Astrocyte of the spinal cord (primary cell): ENCODE measurements at places on chromosomes 4 and X.

GRCh38 chr4:176320976-176321361 lies 1.2 kb downstream of the SPCS3 start:
- DNase-seq, result peak; percentile 20

- DNase-seq, result no peak
These were observed 770.2 kb downstream of the FSTL5 start for GRCh38 chr4:161393602-161394001.

- DNase-seq, result no peak
These were observed 14.0 kb downstream of the PF4 start for GRCh38 chr4:73967866-73968265.

- DNase-seq, result no peak
These were observed 36.4 kb upstream of the MAN2B2 start for GRCh38 chr4:6538575-6538974.

DNA sequence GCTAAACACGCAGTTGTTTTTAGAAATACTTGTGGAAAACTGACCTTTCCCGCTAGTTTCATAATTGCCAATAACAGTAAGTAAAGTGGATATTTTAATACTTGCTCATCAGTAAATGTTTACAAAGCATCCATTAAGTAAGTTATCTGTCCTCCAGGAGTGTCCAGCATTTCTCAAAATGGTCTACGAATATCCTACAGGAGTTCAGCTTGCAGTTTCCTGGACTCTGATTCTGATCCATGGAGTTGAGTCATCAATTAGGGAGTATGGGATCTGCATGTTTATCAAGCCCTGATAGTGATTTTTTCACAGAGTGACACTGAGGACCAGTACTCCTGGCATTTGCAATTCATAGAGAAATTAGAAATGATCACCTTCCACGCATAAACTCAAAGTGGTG lies 325.2 kb upstream of the AADAT start:
- no peak for DNase-seq

GRCh38 chrX:109463784-109464183 lies 18.1 kb downstream of the GUCY2F start:
- DNase-seq, result no peak

- peak; percentile 67 for DNase-seq
These were observed 4.1 kb downstream of the HDAC8 start for GRCh38 chrX:72568406-72569092.

GRCh38 chr4:71187404-71188155 lies 151.2 kb upstream of the SLC4A4 start:
- peak; percentile 62 for DNase-seq

DNA sequence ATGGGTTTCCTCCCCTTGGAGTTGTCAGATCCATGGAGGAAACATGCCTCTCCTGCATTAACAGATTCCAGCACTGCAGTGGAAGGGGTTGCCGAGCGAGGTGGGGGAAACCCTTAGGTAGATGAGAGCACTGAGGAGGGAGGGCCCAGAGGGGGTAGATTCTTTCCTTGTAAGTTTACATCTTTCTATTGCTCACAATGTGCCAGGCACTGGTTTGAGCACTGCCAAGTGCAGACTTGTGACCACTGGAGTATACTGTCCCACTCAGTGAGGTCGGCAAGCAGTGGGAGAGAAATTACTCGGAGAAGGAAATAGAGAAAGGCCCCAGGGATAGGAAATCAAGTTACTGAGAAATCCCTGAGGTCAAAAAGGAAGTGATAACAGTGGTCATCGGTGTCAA lies 27.8 kb upstream of the TMEM154 start:
- DNase-seq, result no peak

DNA sequence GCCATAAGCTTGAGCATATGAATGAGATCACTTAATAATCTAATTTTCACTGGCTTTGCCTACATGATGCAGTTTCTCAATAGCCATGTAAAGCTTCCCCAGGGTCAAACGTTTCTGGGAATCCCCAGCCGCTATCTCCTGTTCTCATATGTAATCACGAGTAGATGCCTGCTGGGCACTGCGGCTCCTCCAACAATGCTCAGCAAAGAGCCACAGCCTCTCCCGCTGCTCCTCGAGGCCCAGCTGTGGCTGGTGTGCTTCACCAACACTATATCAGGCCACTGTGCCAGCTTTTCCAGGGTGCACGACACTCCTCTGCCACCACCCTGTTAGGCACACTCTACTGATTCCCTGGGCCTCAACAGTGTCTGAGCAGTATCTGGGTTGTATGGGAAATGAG lies 78.3 kb upstream of the RASGEF1B start:
- DNase-seq, result no peak

DNA sequence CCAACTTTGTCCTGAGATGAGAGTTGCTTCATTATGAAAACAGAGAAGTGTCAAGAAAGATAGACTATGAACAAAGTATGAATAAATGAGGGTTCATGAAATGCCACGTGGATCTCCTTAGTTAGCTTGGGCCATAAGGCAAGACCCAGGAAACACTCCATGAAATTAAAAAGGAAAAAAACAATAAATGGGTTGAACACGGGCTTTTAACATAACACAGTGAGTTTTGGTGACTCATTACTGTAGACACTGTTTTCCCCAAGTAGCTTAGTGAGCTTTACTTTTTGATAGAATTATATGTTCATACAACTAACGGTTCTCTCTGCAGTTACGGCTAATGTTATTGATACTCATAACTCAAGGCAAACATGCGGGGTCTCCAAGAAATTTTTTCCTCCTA lies 265.0 kb downstream of the DHX15 start:
- DNase-seq, result peak; percentile 9

DNA sequence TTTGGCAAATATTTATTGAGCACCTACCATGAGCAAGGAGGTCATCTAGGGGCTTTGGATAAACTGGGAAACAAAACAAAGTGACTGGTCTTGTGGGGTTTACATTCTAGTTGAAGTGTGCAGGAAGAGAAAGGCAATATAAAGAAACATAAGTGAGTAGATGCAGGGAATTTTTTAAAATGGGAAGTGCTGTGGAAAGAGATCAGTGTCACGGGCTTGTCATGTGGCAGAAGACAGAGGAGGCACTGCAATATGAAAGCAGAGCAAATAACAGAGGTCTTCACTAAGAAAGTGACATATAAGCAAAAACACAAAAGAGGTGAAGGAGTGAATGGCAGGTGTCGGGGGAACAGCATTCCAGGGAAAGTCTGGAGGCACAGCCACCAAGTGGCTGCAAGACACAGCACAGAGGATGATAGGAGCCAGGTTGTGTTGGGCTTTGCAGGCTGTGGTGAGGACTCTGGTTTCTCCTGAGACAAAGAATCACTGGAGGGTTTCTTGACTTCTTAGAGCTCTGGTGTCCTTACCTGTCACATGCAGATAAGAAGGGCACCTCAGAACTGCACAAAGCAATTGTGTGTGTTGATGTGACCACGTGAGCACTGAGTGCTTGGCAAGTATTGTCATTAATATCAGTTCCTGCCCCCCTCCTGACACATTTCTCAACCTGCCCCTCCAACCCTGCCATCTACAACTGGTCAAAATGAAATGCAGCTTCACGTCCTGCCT lies 143.5 kb downstream of the TSPAN5 start:
- no peak for DNase-seq

GRCh38 chr4:31557437-31557836 lies 837.3 kb downstream of the PCDH7 start:
- no peak for DNase-seq

DNA sequence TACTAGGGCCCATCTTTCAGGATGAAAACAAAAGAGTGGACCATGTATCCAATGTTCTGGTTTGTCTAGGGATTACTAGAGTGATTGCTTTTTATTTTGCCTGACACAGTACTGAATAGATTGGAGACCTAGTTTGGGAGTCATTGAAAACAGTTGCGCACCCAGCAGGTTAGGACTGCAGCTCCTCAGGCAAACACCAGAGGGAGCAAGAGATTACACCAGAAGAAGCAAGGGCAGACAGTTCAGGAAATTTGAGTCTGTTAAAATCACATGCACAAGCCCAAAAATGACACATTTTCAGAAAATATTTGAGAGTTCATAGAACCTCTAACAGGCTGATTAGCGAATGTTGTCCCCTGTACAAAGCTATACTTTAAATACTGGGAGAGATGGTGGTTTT lies 55.6 kb downstream of the CYLC1 start:
- no peak for DNase-seq

GRCh38 chr4:31682796-31683195 lies 962.6 kb downstream of the PCDH7 start:
- DNase-seq, result no peak

GRCh38 chr4:185546335-185546734 lies 11.0 kb upstream of the PDLIM3 start:
- DNase-seq, result no peak
